ENCODE measurements at places on chromosomes 4 and X.

GRCh38 chr4:55184600-55185523 lies 59.5 kb upstream of the KDR start:
- DNase-seq, result no peak

DNA sequence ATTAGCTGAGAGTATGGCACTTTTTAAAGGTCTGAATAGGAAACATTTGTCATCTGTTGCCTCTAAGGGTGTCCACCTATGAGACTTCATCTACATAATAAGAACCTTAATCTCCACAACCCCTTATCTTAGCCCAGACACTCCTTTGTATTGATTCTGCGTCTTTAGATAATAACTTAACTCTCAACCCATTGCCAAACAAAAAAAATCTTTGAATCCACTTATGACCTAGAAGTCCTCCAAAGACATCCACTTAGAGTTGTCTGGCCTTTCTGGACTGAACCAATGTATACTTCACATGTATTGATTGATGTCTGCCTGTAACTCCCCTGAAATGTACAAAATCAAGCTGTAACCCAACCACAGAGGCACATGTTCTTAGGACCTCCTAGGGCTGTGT lies 66.0 kb upstream of the CHRNA9 start:
- DNase-seq, result no peak

- DNase-seq, result no peak
These were observed 167.2 kb downstream of the KDR start for GRCh38 chr4:54958236-54958635.

DNA sequence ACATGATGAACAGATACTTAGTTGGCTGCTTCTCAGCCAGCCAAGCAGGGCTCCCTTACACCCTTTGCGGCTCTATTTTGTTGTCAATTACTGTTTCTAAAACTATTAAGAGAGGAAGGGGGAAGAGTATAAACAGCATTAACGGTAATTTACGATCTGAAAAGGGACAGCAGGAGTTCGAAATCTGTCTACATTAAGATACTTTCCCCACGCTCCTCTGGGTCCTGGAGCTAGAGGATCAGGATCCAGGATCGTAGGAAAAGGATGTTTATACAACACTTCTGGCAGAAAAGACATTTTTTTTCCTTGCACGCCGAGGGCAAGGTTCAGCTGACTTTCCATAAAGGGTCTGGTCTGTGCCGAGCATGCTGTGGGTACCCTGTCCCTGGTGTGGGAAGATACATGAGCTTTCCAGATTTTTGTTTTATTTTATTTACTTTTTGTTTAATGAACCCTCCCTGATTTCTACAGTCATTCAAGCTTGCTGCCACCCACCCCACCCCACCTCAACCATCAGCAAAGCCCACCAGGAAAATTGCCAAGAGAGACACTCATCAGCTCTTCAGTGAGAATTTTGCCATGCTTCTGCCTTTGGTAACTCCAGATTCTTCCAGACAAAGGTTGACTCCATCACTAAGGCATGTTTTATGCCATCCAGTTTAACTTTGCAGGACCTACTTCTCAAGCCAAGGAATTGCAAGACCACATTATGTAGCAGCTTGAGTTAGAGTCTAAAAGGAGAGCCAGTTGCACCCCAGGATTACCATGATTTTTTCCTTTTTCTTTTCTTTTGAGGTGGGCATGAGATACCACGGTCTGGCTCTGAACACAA lies 188.1 kb downstream of the QDPR start:
- DNase-seq, result no peak

DNA sequence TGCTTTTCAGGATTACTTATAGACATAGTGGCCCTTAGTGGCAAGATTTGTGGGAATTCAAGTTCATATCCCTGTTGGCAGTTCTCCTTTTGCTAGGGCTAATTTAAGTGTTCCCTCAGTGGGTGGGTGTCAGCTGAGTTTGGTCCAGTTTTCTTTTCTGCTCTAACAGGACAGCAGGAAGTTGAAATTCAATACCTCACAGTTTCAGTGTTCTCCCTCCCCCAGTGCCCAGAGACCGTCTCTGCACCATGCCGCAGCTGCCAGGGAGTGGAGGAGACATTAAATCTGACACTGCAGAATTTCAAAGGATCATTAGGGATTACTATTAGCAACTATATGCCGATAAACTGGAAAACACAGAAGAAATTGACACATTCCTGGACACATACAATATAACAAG lies 50.7 kb downstream of the UBE2NL start:
- no peak for DNase-seq

All from activated CD4-positive, alpha-beta T cell treated with anti-CD3 and anti-CD28 coated beads for 1 hour (primary cell).